ENCODE measurements at places on chromosomes 3 and 15.

DNA sequence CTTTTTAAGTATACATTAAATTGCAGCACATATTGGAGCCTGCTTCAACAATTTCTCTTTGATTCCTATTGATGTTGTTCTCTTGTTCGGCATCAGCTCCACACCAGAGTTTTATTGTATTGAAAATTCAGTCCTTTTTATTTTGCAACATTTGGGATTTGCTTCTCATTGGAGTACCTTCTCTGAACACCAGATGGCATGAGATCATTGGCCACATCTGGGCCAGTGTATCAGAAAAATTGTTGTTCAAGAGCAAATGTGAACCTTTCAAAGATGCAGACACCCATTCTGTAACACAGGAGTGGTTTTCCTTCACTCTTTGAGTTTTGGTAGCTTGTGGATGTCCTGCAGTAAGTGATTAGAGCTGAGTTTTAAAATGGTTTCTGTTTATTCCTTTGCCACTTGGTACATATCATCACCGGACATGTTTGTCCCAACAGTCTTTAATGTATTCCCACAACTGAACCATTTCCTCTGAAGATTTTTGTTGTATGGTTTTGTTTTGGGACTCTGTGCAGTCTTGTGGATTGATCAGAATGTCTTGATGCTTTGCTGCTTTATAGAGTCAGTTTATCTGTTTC is 96.1 kb downstream of the MCTP2 start:
- no peak for DNase-seq

GRCh38 chr3:154243353-154243752 is 80.9 kb downstream of the DHX36 start:
- DNase-seq: no peak

GRCh38 chr3:188338086-188338485 is 184.1 kb downstream of the LPP start:
- no peak for DNase-seq

GRCh38 chr3:123798550-123798949 is 85.6 kb downstream of the MYLK start:
- no peak for DNase-seq

- DNase-seq: no peak
Observed at GRCh38 chr3:7630925-7631324, 770.0 kb downstream of the GRM7 start.
